ENCODE measurements at places on chromosomes 16 and 17.

GRCh38 chr16:27967169-27967568 lies 96.3 kb downstream of the GSG1L start:
- DNase-seq = no peak

DNA sequence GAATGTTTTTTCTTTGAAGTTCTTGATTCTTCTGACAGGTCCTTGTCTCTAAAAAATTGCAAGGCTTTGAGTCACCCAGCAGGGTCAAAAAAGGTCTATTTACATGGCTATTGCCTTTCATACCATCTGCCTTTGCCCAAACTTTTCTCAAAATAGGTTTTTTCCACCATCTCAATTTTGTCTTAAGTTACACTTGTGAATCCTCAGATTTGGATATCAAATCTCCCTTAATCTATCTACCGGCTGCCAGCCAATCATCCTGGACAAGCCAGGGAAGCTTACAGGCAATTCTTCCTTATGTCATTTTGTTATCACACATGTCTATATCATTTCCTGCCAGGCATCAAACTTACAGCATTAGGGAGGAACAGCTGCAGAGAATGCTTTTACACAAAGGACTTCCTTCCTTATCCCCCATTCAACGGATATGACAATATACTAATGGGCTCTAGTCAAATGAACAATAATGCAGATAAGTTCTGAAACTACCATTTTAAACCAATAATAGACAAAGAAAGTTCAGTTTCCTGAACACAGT lies 104.1 kb upstream of the CORO6 start:
- DNase-seq = no peak

DNA sequence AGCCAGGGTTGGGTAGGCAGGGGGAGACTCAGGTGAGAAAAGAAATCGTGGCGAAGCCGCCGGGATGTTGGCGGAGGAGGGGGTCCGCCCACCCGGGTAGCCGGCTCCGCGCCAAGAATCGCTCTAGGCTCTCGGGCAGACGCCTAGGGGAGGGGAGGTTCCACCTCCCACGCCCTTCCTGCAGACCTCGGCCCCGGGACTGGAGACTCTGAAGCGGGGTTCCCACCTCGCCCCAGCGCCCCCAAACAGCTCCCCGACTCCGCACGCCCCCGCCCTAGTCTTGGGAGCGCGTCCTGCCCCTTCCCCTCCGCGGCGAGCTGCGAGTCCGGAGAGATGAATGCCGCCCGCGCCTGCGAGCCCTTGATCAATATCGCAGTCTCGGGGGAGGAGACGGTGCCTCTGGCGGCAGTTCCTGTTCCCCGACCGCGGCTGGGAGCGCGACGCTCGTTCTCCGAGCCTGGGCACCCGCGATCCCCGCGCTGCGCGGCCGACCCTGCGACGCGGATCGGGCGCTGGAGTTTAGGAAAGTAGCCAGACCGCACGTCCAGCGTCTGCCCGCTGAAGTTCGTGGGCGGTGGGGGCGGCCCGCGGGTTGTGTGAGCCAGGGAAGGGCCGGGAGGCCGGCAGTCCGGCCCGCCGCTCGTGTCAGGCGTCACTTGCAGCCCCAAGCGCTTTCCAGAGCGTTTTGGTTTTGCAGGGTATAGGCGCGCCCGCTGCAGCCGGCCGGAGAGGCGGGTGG lies 790 bp downstream of the CRHR1 start:
- peak; percentile 13 for DNase-seq

DNA sequence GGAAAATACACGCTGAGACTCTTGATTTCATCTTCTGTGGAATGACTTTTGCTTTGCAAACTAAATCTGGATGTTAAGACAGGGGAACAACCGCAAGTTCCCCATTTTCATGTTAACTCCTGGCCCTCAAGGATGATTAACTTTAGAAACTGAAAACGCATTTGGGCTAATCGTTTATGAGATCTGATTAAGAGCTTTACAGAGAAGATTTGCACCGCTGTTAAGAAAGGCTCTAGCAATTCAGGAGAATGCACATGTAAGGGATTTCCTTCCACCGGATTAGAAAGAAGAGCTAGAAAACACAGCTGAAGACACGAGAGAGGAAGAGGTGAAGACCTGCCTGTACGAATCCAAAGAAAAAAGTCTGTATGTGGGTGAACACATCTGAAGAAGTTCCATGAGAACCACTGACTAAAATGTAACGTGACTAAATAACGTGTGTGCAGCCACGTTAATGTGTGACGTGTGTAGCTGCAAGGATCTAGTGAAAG lies 106.4 kb downstream of the YPEL2 start:
- no peak for DNase-seq

DNA sequence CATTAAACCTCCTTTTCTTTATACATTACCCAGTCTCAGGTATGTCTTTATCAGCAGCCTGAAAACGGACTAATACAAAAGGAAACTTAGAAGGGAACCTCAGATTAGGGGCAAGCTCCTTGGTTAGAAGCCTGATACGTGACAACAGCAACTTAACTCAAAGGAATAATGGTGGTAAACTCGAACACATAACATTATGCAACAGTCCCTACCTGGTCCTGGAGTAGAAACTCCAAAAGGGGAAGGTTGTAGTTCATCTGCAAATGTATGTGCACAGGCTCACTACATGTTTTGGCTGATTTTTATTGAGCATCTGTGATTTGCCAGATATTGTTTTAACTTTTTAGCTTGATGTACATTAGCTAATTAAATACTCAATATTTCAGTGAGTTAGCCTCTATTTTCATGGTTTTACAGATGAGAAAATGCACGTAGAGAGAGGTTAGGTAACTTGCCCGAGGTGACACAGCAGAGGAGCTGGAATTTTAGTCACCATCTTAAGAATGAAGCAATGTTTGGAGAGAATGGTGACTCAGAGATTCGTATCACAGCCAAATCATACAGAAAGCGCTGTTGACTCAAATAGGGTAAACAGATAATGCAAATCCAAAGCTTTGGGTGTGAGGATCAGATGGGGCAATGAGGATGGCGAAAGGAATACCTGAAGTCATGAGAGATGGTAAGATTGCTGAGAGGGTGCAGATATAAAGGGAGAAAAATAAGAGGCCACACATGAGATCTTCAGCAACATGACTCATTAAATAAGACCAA lies 194.9 kb upstream of the RBFOX1 start:
- DNase-seq = no peak

GRCh38 chr17:1144162-1144561 lies 35.6 kb downstream of the ABR start:
- DNase-seq = no peak

GRCh38 chr17:71361656-71362450 lies 759.0 kb upstream of the SOX9 start:
- no peak for DNase-seq

DNA sequence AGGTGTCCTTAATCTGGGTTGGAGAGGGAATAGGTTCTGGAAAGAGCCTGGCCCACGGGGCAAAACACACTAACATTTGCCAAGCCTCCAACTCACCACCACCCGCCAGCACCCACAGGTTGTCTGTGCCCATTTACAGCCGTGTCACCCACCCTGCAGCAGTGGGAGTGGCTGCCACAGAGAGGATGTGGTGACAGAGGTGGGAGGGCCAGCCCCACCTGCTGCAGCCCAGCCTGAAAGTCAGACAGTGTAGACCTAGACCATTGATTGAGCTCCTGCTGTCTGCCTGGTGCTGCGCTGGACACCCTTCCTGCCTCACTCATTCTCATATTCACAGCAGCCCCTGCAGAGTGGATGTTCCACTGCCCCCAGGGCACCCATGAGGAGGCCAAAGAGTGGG lies 44.7 kb downstream of the IL21R start:
- peak; percentile 81 for DNase-seq

DNA sequence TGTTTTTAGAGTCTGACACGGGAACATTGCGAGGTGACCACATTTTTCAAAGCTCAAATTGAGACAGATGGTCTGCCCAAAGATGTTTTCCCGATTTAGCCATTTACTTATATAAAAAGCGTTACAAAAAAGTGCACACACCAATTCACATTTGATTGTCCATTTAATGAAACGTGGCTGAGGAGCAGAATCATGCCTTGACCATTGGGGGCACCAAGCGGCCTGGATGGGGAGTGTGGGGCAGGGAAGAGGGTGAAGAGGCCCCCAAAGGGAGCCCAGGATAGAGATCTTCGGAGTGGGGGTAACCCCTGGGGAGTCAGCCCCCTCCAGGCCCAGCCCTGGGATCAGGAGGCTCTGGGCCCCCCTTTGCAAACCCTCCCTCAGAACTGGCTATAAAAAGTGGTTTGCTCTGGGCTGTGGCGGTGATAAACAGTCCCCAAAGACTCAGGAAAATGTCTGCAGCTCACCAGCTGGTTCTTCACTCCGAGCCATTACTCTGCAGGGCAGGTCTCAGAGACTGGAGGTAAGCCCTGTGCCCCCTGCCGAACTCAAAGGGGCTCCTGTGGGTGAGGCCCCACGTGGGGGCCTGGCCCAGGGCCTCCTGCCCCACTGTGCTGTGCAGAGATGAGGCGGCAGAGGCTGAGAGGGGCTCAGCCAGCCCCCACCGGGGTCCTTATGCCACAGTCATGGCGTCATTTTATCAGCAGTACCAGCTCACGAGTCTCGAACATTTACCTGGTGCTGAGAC lies 105.9 kb upstream of the SEC14L1 start:
- no peak for DNase-seq

DNA sequence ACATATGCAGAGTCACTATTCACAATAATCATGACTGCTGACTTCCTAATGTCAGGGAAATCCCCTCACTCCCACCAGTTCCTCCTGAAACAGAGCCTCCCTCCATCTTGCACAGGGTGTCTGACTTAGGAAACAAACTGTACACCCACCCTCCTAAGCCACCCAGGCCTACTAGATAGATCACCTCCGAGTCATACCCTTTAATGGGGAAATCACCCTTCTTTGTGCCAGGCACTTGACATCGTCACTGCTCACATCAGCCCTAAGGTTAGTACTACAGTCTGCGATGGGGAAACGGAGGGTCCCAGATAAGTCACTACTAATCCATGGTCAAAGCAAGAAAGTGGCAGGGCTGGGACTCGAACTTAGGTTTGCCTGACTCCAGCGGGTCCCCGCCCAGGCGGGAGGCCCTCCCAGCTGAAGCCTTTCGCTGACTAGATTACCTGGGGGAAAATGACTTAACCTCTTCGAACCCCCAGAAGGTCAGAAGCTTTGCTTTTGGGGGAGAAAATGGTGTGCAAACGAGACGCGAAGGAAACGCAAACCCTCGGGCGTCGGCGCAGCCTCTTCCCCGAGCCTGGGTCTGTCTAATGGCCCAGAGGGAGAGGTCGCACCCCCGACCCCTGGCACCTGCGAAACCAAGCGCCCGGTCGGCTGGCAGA lies 3.4 kb upstream of the MLLT6 start:
- DNase-seq = peak; percentile 57

- DNase-seq = no peak
These were observed 9.2 kb downstream of the CCL17 start for GRCh38 chr16:57413733-57414132.

DNA sequence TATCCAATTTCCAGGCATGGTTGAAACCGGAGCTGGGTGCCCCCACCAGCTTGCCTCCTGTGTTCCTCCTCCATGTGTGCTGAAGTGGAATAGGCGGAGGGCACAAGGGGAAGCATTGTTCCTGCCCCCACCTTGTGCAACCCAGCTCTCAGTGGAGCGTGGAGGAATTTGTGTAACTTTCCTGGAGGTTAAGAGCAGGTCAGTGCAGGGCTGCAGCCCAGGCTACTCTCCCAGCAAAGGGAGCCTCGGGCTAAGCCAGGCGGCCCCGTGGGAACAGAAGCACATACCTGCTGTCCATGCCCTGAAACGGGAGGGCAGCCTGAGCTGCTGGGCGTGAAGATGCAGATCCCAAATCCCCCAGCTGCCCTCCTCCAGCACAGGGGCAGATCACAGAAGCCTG lies 158.8 kb upstream of the LHX1 start:
- DNase-seq = no peak

DNA sequence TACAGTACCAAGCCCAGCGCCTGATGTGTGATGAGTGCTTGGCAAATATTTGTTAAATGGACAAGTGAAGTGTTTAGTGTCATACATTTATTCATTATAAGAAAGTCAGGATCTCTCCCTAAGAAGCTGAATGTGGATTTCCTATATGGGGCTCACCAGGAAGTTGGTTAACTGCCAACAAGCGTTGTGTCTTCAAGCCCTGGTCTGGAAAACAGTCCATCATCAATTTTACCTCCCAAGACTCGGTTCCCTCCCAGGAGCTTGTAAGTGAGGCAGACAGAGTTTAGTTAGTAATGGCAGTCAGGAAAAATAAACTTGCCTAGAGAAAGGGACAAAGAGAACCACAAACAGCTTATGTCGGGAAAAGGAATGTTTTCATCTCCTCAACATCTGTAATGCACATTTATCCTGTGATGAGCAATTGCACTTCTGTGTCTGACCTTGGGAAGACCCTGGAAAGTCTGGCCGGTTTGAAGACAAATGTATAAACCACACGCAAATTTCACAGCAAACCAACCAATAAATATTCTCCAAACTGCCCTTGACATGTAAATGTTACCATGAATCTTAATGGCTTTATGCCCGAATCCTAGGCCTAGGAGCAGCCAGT lies 28.3 kb downstream of the C16orf95 start:
- no peak for DNase-seq

DNA sequence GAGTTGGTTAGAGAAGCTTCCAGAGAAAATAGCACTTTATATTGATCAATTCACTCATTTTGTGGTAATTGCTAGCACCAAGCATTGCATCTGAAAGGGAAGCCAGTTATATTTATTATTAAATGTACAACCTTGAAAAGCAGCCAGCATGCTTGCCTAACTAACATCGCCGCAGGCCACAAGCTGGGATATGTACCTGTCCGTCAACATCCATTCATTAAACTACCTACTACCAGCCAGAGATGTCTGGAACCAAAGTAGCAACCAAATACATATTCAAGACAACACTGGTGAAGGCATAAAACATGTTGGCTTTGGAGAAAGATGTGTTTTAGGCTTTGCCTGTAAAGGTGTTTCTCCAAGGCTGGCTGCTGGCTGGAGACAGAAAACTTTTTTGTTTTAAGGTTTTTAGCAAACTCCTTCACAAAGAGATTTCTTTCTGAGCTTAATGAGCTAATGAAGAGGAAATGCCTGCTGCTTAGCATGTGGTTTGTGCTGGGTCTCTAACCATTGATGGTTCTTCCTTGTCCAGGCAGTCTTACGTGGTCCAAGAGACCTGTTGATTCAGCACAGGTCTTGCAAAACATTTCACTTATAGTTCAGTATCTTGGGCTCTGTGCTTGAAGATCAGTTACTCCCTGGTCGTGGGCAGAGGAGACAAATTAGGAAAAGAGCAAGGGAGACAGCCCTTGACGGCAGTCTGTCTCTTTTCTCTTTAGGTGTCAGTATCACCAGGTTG lies 3.1 kb downstream of the ITPRIPL2 start:
- DNase-seq = no peak

GRCh38 chr16:85943711-85944110 lies 44.7 kb downstream of the IRF8 start:
- DNase-seq = no peak

DNA sequence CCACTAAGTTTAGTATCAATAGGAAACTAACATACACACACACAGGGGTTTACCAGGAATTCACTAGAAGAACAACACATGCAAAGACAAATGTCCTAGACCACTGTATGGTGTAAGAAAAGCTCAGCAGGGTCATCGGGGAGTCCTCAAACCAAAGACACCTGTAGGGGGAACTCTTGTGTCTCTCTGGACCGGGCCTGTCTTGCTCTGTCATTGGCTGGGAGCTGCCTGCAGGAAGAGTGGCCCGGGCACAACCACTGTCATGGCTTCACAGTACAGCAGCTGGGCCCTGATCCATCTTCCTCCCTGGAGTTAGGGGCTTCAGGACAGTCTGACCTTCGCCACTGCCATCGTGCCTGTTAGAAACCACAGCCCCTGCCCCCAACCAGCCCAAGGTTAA lies 263.6 kb upstream of the DYNLRB2 start:
- no peak for DNase-seq

GRCh38 chr17:34601416-34601815 lies 22.0 kb downstream of the TMEM132E start:
- DNase-seq = no peak

All from activated effector memory CD4-positive, alpha-beta T cell treated with Interleukin-2 at 50 U/mL for 16 hours (primary cell).